ENCODE measurements at places on chromosomes 4 and X. TPM values are rescaled to one million over a fixed set of nuclear protein-coding genes. Genes with fewer than 3 reads are reported as not detected.

SORCS2 gene
- 1.3 TPM for total RNA-seq

GRCh38 chr4:2036327-2036726, 22.8 kb upstream of the NAT8L start:
- DNase-seq = no peak

GRCh38 chr4:25536564-25537320, 118.9 kb upstream of the SLC34A2 start:
- DNase-seq = no peak

- peak; percentile 63 for DNase-seq
Measured at GRCh38 chr4:112604589-112604988, 32.1 kb downstream of the ZGRF1 start.

- DNase-seq = no peak
Measured at GRCh38 chr4:174524242-174524641, 2.0 kb upstream of the HPGD start.

- no peak for DNase-seq
Measured at GRCh38 chr4:41758884-41759283, 10.4 kb upstream of the PHOX2B start.

- DNase-seq = no peak
Measured at GRCh38 chrX:129797251-129797906, 17.6 kb downstream of the SASH3 start.

DNA sequence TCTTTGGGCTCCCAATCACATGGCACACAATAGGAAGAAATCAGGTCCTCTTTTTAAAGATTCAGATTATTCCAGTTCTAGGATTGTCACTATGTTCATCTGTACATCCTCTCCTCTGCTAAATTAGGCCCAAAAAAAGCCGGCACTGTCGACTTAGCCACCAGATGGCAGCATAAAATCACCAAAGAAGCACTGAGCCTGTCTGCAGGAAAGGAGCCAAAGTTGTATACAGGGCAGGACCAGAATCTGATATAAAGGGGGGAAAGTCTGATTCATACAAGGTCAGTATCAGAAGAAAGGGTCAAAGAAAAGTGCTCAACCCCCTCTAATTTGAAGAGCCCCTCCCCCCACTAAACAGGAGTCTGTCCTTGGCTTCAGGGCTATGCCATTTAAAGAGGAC, 292.5 kb downstream of the CHIC1 start:
- DNase-seq = peak; percentile 61

DNA sequence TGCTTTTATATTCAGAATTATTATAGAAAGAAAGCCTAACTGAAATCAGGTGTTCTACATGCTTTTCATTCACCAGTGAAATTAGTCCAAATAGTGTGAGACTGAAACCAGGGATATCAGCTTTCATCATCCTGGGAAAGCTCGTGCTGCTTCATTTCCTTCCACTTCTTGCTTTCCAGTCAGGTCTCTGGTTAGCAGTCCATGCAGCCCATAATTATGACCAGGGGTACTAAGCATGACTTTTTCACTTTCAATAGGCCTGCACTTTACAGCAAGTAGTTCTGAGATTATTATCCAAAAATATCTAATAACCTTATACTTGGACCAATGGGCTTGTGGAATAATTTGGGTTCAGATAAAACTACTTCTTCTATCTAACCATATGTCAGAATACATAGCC, 673.2 kb upstream of the MAGEB2 start:
- DNase-seq = no peak

Data from endothelial cell (in vitro differentiated cells).